ENCODE measurements at places on chromosomes 12 and 14.

DNA sequence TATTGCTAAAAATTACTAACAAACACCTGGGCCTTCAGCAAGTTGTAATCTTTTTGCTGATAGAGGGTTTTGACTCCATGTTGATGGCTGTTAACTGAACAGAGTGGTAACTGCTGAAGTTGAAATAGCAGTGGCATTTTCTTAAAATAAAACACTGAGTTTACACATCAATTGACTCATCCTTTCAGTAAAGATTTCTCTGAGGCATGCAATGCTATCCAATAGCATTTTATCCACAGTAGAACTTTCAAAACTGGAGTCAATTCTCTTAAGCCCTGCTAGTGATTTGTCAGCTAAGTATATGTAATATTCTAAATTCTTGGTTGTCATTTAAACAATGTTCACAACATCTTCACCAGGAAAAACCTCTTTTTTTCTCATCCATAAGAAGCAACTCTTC lies 59.5 kb downstream of the CMAS start:
- DNase-seq, result no peak

DNA sequence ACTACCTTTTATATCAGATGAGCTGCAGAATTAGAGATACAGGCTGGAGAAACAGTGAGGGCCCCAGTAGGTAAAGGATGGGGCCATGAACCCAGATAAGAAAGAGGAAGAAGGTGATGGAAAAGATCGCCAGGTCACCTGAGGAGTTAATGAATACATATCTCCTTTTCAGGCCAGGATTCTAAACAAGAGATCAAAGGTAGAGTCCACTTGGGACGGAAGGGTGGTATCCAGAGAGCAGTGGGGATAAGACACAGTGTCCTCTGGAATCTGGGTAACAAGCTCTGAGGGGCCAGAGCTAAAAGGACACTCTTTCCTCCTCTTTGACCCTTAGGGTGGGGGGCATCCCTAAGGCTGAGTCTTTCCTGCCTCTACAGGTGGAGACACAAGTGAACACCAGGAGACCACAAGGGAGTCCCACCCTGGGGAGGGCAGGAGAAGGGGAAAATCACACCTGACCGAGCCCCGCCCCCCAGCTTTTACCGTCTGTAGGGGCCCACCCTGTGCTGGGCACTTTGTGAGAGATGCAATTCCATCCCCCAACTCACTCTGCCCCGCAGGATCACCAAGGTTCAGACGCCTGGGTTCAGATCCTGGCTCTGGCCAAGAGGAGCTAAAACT lies 27.3 kb downstream of the SERPINA1 start:
- no peak for DNase-seq

DNA sequence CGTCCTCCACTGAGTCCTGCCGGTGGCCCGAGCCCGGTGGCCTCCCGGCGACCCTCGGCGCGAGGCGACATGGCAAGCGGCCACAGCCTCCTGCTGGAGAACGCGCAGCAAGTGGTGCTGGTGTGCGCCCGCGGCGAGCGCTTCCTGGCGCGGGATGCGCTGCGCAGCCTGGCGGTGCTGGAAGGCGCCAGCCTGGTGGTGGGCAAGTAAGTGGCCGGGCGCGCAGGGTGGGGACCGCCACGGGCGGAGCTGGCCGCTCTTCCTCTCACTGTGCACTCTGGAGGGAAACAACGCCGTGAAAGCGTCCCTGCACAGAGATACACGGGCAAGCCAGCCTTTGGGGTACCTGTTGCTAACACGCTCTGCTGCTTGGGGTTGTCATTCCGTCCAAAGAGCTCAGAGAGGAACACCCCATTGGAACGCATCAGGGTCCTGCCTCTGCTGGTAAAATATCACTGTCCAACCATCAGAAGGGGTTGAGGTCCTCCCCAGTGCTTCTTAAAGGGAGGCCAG lies at the start of gene AMDHD1:
TSS of gene AMDHD1 (plus strand) at position 2 of the 513 bp plus-strand sequence. CDS start at position 70, 68 bp downstream.
- peak; percentile 27 for DNase-seq

GRCh38 chr14:101781240-101782061 lies 19.9 kb downstream of the PPP2R5C start:
- no peak for DNase-seq

GRCh38 chr12:108757856-108758255 lies 26.5 kb upstream of the CORO1C start:
- DNase-seq, result no peak

- DNase-seq, result no peak
These were observed 5.9 kb upstream of the CACNB3 start for GRCh38 chr12:48812389-48812788.

GRCh38 chr14:96077983-96078624 lies 38.9 kb downstream of the C14orf132 start:
- no peak for DNase-seq

DNA sequence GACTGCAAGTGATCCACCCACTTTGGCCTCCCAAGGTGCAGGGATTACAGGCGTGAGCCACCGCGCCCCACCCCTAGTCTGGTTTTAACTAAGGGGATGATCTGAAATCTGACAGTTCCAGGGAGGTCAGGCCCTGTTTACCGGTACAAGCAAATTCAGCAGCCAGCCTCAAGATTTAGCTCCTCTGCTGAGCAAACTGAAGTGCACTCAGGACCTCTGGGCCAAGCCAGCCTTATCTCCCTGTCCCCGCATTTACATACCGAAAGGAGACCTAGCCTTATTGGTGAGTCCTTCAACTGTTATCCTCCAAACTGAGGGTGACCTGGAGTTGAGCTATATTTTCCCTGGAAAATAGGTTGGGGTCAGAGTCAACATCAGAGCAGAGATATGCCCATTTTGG lies 835 bp upstream of the ABHD4 start:
- DNase-seq, result no peak

GRCh38 chr14:24133735-24134134 lies 2.3 kb upstream of the PSME1 start:
- no peak for DNase-seq

DNA sequence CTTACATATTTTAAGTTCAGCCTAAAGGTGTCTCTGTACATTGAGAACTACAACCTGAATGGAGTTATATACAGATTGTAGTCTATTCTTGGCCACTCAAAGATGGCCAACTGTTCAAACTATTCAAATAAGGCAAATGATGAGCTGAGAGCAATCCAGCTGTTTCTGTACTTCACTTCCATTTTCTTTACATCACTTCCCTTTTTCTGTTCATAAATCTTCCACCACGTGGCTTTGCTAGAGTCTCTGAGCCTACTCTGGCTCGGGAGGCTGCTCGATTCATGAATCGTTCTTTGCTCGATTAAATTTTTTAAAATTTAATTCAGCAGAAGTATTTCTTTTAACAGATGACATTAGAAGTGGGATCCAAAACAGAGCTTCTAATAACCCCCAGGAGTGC lies 879.7 kb downstream of the GALC start:
- DNase-seq, result no peak

DNA sequence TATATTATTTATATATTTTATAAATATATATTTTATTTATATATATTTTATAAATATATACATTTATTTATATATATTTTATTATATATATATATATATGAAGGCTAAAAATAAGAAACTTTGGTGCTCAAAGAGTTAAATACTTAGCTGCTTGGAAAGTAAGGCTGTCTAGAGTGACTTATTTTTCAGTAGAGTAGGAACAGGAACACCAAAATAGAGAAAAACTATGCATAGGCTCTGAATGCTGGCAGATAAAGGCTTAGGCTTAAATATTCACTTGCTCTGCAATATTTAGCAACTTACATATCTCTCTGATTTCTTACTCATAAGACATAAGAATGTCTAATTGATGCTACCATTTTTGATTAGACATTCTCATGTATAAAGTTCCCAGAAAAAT lies 991.2 kb downstream of the VRK1 start:
- no peak for DNase-seq

- no peak for DNase-seq
These were observed 1.2 kb downstream of the LPCAT3 start for GRCh38 chr12:7016958-7017571.

- no peak for DNase-seq
These were observed 105.3 kb downstream of the WIF1 start for GRCh38 chr12:65015850-65016249.

- DNase-seq, result no peak
These were observed 15.8 kb upstream of the CELA1 start for GRCh38 chr12:51362307-51362706.

GRCh38 chr14:61438036-61438435 lies 116.7 kb downstream of the PRKCH start:
- DNase-seq, result no peak

- DNase-seq, result no peak
These were observed 15.9 kb downstream of the PHETA1 start for GRCh38 chr12:111353026-111353425.

- DNase-seq, result no peak
These were observed at the start of gene RIMBP2 for GRCh38 chr12:130715998-130716968. RIMBP2 (minus strand) TSS chr12:130716299; CDS start chr12:130479013, 237,286 bp downstream.

- DNase-seq, result no peak
These were observed 21.9 kb downstream of the RTN1 start for GRCh38 chr14:59848671-59849070.

DNA sequence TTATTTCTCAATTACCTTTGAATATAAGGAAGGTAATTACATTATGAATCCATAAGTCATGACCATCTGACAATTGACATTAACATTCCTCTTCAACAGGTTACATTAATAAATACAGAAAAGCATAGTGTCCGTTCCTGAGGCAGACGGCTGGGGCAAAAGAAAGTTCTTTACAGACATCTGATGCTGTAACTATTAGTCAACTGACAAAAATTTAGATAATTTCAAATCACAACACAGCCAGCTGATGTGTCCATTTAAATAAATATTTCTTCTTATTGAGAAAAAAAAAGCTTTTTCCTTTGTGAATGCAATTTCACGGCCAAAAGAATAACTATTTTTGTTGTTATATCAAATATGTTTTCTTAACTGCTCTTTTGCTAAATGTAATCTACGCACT lies 9.2 kb upstream of the PYROXD1 start:
- DNase-seq, result no peak

DNA sequence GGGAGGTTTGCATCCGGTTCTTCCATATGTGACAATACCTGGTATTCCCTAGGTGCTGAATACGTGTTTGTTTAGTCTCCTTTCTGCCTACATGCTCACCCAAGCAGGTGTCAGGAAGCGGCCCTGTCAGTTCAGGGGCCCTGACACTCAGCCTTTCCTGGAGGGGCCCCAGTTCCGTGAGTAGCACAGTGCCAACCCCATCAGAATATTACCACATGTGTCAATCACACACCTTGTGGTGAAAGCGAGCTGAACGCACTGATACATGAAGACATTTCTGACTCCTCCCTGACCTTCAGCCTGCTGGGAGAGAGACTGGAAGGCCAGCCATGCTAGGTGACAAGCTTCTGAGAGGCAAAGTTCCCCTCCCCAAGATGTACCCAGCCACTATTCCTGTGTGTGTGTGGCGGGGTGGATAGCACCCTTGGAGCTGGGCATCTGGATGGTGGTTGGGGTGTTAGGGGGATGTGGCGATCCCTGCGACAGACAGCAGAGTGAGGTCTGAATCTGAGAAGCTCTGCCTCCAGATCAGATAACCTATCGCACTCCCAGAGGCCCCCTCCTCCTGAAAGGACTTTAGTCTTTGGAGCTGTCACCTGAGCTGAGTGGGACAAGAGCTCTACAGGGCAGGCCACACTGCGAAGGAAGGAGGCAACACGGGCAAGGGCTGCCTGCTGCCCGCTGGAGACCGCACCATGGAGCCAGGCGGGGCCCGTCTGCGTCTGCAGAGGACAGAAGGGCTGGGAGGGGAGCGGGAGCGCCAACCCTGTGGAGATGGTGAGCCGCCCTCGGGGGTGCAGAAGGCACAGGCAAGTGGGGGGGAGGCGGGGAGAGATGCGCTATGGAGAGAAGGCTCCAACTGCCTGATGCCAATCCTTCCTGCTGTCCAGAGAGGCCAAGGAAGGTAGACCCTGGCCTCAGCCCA lies at the start of gene SOAT2:
TSS of gene SOAT2 (plus strand) at position 604 of the 925 bp plus-strand sequence. CDS start at position 696, 92 bp downstream.
- DNase-seq, result peak; percentile 21

DNA sequence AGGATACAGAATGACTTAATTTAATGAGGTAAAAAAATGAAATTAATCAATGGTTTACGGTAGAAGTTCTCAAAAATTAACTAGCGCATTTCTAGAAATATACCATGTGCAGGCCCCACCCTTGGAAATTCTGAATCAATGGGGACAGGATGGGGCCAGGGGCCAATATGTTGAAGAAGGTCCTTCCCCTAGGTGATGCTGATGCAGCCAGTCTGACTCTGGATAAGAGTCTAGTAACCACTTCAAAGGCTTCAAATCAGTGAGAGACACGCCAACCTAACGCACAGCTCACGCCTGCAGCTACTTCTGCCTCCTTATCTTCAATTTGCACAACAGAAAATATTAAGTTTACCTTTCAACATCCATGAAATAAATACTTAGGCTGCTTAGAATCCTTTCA lies 14.9 kb downstream of the GIT2 start:
- no peak for DNase-seq

- DNase-seq, result no peak
These were observed 130.9 kb downstream of the SAMD4A start for GRCh38 chr14:54697803-54698202.

- DNase-seq, result no peak
These were observed 4.3 kb upstream of the OR5AU1 start for GRCh38 chr14:21160061-21160610.

DNA sequence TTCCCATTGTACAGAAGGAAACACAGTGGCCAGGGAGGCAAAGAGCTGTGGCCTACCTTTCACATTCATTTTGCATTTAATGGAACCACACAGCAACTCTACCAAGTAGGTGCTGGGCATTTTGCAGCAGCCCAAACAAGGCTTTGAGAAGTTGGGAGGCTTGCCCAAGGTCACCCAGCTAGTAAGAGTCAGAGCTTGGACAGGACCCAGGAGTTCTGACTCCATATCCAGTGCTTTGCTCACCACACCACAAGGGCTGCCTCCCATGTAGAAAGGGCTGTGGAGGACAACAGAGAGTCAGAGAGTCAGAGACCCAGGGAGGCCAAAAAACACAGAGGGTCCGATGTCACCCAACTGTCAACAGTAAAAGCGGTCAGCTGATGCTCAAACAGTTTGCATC lies 400.2 kb downstream of the BCL11B start:
- no peak for DNase-seq

- no peak for DNase-seq
These were observed 8.6 kb upstream of the EPS8 start for GRCh38 chr12:15797818-15798217.

DNA sequence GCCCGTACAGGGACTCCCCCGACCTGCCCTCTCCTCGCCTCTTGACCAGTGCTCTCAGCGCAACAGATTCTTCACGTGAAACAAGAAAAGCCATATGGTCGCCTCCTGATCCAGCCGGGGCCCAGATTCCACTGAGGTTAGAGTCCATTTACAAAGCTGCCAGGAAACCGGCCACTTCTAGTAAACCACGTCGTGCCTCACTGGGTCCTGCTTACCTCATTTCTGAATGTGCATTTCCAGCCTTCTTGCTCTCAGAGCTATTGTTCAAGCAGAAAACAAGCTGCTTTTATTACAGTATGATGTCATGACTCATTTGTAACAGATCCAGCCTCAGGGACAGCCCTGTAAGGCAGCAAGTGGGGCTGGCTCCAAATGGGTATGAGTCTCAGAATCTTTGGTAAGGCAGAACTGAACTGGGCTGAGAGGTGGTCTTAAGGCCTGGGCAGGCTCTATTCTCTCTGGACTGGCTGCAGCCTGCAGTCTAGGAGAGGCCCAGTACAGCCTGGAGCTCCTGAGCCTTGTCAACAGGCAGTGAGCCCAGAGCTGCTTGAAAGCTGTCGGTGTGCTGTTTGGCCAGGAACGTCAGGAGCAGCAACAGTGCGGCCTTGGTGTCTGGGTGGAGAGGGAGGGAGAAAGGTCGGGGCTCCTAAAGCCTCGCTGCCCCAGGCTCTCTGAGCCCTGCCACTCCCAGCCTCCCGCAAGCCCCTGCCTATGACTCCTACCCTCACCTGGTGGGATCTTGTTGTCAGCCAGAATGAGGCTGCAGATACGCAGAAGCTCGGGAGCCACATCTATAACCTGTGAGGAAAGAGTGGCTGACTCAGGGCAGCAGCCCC lies 8.3 kb downstream of the REC8 start:
- no peak for DNase-seq

Measured in stimulated activated CD8-positive, alpha-beta memory T cell treated with anti-CD3 and anti-CD28 coated beads, Interleukin-2, amount 100 ng/mL, for 1 hour (primary cell).